Stimulated activated CD4-positive, alpha-beta T cell treated with anti-CD3 and anti-CD28 coated beads, Interleukin-12 subunit alpha, Interleukin-12 subunit beta, amount 100 ng/mL, for 4 hours (primary cell): ENCODE measurements at places on chromosomes 7 and 10.

- no peak for DNase-seq
Observed at GRCh38 chr7:105972276-105972675, 9.2 kb downstream of the CDHR3 start.

GRCh38 chr7:150453181-150453580 is 2.8 kb downstream of the GIMAP8 start:
- DNase-seq: no peak

- DNase-seq: no peak
Observed at GRCh38 chr7:105016709-105017656, 3.0 kb downstream of the KMT2E start.

DNA sequence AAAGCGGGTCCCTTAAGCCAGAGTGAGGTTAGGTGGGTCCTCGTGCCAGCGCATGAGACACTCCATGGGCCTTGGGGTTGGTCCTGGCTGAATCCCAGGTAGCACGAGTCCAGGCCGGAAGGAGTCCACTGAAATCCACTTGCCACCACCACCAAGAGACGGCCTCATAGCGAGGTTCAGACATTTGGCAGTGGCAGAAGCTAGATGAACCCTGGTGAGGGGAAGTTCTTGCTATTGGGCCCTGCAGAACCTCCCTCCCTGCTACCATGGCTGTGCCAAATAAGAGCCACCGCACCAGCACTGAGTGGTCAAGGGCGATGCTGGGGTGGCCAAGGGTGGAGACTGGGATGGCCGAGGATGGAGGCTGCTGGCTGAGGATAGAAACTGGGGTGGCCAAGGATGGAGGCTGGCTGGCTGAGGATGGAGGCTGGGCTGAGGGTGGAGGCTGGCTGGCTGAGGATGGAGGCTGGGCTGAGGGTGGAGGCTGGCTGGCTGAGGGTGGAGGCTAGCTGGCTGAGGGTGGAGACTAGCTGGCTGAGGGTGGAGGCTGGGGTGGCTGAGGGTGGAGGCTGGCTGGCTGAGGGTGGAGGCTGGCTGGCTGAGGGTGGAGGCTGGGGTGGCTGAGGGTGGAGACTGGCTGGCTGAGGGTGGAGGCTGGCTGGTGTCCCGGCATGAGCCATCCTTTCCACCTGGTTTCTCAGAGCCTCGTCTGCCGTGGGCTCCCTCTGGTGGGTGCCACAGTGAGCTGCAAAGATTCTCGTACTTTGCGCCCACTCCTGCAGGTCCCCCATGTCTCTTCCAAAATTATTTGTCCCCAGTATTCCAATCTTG is 88.2 kb downstream of the ELFN1 start:
- DNase-seq: peak; percentile 21

DNA sequence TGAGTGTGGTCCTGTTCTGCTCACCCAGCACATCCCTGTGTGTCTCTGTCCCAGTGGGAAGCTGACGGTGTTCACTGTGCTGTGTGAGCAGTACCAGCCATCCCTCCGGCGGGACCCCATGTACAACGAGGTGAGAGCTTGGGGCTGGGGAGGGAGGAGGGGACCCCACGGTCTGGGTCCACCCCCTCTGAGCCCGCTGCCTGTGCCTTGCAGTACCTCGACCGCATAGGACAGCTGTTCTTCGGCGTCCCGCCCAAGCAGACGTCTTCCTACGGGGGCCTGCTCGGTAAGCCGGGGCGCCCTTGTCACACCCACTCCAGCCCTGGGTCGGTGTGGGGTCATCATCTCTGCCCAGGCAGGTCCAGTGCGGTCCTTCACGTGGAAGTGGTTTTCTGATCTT is 17.3 kb downstream of the GET4 start:
- DNase-seq: no peak

GRCh38 chr10:109374215-109374614 is 549.1 kb downstream of the XPNPEP1 start:
- DNase-seq: no peak

DNA sequence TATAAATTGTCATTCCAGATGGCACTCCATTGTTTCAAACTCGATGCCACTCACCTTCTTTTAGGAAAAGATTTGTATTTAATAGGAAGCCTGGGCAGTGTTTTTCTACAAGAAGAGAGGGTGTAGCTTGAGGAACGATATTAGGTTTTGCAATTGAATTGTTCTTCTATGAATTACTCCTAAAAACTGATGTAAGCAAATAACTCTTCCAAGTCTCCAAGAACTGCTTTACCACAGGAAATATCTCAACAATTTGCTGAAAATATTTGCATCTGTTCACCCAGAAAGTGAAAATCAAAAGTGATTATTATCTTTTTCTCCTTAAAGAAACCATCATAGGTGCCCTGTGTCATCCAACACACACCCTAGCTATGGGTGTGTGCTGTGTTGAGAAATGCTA is 261.3 kb upstream of the MEOX2 start:
- DNase-seq: no peak

- DNase-seq: no peak
Observed at GRCh38 chr7:91668217-91668616, 212.3 kb downstream of the MTERF1 start.

DNA sequence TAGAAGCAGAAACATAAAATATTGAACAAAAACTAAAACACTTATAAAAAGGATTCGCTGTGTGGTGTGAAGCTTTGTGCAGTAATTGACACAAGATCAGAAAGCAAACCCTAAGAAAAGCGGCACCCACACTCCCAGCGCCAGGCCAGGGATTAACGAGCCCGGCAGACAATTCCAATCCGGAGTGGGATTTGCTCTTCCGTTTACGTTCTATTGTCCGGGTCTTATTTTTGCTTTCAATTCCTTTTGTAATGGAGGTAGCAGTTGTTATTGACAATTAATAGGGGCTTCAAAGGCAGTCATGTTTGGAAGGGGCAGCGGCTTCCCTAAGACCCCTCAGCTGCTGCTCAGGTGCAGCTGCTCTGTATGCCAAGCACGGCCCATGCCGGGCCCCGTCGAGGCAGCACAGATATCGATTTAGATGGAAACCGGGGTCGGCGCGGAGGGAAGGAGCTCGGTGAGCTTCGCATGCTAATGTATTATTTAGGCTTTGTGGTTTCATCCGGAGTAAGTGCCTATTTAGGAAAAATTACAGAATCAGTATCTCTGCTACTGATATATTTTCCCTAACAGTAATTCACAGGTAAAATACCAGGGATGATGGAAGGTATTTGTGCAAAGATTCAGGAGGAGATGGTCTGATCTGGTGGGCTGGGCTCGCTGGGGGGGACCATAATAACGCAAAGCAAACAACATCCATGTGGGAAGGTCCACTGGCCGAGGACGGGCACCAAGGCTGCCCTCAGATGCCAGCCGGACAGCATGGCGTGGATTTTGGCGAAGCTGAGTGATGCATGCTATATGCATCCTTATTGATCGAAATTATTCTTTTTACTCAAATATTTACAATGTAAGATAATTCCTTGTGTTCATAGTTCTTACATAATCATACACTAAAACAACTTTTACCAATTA is 561.7 kb downstream of the PTPRN2 start:
- no peak for DNase-seq

DNA sequence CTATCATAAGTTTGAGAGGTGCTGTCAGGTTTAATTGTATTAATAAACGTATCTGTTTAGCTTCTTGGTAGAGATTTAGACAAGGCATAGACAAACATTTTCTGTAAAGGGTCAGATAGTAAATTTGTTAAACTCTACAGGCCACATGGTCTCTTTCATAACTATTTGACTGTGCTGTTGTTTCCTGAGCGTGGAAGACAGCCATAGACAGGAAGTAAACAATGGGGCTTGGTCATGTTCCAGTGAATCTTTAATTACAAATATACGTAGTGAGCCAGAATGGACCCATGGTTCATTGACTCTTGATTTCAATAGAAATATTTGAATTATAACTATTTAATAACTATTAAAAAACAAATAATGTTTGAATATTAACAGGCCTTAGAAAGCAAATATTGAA is 451.1 kb downstream of the SH2D4B start:
- no peak for DNase-seq

GRCh38 chr10:94102436-94102835 is 108.7 kb downstream of the PLCE1 start:
- DNase-seq: no peak

- no peak for DNase-seq
Observed at GRCh38 chr7:628826-629225, 97.7 kb upstream of the DNAAF5 start.

- no peak for DNase-seq
Observed at GRCh38 chr7:155992107-155992506, 179.8 kb upstream of the SHH start.

GRCh38 chr7:53218730-53219504 is 183.5 kb downstream of the POM121L12 start:
- DNase-seq: no peak

DNA sequence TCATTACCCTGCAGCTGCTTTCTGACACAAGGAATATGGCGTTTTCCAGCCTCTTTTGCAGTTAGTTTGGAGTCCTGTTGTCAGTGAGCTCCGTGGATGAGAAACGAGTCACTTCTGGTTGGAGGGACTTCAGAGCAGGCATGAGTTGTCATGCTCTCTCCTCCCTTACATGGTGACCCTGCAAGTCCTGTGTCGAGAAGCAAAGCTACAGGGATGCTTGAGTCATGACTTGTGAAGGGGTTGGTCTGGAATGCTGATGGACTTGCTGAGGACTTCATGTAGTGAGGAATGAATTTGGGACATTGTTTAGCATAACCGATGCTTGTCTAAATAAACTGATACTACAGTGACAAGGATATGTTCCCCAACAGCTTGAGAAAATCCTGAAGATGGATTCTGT is 108.8 kb downstream of the ADCYAP1R1 start:
- DNase-seq: no peak

- DNase-seq: no peak
Observed at GRCh38 chr7:31099451-31100444, 47.6 kb downstream of the ADCYAP1R1 start.

DNA sequence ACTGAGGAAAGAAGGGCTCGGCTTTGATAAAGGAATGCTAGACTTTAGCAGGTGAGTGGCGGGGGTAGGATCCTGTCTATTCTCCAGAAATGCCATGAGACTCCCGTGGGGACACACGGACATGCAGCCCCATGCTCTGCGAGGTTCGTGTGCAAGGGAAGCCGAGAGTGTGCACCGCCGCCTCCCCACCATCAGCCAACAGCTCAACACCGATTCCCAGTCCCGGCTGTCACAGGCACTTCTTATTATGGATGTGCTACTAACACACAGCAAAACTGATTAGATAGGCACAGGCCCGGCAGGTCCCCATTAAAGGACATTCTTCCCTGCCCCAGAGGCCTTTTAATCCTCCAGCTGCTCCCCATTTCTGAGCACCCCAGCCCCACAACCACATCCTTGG is 154.4 kb downstream of the PRKAG2 start:
- DNase-seq: no peak

GRCh38 chr7:134729895-134730294 is 49.5 kb upstream of the CALD1 start:
- no peak for DNase-seq

DNA sequence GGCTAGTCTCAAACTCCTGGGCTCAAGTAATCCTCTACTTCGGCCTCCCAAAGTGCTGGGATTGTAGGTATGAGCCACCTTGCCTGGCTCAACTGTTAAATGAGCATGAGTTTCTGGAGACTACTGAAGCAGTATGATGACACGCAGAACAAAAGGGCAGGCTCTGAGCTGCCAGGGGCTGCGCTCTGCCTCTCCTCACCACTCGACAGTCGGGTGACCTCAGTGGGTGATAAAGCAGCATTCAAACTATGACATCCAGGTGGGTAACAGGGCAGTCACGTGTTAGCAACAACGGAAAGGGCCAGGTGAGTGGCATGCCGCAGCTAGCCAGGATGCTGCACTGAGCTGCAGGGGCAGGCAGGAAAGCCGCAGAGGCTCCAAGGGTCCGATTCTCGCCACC is 71.5 kb downstream of the CYTH3 start:
- no peak for DNase-seq

DNA sequence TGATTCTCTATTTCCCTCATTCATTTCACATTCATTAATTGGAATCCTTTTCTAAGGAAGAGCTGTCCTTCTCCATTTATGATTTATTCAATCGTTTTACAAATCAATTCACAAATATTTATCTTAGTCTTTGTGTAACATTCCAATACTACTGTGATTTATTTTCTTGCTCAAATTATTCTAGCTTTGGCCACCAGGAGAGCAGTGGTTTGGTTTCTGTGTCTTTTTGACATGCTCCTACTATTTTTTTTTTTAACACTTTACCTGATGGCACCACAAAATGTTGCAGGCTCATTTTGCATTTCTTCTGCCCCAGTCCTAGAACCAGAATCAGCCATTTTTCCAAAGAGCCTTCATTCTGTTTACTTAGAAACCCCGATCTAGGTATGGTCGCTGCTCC is 13.3 kb upstream of the RBM33 start:
- no peak for DNase-seq

DNA sequence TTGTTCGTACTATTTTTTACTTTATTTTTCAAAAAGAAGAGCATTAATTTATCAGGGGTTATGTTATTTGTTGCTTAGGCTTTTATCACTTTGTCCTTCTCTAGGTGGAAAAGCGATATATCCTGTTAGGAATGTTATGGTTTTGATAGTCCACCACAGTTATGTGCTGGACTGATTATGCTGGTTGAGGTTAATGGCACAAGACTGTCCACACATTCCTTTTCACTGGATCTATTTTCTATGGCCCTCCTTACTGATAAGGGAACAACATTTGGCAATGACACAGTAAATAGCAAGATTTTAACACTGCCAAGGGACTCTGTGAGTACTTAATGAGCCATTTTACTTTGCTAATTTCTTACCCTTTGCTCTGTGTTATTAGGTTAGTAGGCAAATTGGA is 1212.3 kb downstream of the NXPH1 start:
- no peak for DNase-seq

GRCh38 chr10:117727421-117727820 is 184.9 kb downstream of the EMX2 start:
- DNase-seq: no peak

GRCh38 chr10:132387764-132388210 is 9.2 kb upstream of the PWWP2B start:
- peak; percentile 75 for DNase-seq

DNA sequence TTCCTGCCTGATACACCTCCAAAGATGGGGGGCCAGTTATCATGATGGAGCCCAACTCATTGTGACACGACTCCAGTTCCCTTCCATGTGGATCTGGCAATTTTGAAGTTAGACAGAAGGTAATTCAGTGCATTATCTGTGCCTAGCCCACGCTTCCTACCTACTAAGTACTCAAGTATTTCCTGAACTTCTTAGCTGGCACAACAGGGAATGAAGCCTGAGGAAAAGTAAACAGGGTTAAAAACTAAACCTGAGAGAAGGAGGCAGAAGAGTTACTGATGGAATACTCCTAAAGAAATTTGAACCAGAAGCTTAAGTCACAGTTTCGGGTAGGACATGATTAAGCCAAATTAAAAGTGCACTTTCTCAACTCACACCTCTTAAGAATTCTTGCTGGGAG is 1.1 kb upstream of the SEC31B start:
- DNase-seq: no peak

GRCh38 chr10:88243836-88244730 is 339.0 kb downstream of the RNLS start:
- DNase-seq: no peak
